Stomach (tissue), 19 donors: ENCODE measurements at places on chromosomes 16 and 17.

GRCh38 chr17:75697651-75698291 is 23.5 kb upstream of the ITGB4 start:
- peak; percentile 71 for DNase-seq

DNA sequence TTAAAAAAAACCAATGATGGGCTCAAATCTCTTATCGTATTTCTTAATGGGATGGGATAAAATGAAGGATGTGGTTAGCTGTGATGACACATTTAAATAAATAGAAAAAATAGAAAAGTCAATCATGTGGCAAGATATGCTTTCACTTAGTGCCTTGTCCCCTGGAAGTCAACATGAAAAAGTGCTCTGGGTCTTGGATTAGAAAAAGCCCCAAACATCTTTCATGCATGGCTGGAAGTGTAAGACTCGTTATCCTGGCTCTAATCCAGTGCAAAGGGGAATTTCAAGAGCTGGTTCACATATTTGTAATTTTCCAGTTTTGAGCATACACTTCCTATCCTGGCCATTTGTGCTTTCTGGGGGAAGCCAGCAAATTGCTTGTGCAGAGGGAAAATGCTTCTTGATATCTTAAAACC is 160.9 kb downstream of the MAP2K6 start:
- no peak for DNase-seq

- peak; percentile 28 for DNase-seq
These were observed 472 bp upstream of the NME2 start for GRCh38 chr17:51165680-51166197.

DNA sequence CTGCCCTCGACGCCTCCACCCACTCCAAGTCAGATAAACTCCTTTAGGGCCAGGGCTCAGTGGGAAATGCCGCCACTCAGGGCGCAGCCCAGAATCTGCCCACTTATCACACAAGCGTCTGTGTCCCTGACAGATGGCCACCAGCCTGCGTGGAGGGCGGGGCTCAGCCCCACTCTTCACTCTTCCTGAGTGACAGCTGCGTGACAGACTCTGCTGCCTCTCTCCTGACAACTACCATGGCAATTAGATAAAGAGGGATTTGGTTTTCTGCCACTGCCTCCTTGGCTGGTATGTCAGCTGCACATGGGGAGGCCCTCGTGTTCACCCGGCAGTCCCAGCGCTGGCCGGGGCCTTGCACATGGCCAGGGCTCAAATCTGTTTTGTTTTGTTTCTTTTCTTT is 96.2 kb downstream of the RTN4RL1 start:
- DNase-seq = no peak

GRCh38 chr17:2475056-2475455 is 36.6 kb downstream of the METTL16 start:
- no peak for DNase-seq

DNA sequence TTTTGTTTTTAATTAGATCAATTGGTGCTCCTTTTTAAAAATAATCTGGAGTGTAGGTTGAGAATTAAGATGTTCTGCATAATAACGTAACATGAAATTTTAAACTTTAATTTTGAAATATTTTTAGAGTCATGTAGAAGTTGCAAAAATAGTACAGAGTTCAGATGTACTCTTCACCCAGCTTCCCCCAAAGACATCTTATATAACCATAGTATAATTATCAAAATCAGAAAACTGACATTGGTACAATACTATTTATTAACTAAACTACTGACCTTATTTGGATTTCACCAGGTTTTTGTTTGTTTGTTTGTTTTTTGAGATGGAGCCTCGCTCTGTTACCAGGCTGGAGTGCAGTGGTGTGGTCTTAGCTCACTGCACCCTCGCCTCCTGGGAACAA is 76.9 kb downstream of the PPM1E start:
- no peak for DNase-seq

DNA sequence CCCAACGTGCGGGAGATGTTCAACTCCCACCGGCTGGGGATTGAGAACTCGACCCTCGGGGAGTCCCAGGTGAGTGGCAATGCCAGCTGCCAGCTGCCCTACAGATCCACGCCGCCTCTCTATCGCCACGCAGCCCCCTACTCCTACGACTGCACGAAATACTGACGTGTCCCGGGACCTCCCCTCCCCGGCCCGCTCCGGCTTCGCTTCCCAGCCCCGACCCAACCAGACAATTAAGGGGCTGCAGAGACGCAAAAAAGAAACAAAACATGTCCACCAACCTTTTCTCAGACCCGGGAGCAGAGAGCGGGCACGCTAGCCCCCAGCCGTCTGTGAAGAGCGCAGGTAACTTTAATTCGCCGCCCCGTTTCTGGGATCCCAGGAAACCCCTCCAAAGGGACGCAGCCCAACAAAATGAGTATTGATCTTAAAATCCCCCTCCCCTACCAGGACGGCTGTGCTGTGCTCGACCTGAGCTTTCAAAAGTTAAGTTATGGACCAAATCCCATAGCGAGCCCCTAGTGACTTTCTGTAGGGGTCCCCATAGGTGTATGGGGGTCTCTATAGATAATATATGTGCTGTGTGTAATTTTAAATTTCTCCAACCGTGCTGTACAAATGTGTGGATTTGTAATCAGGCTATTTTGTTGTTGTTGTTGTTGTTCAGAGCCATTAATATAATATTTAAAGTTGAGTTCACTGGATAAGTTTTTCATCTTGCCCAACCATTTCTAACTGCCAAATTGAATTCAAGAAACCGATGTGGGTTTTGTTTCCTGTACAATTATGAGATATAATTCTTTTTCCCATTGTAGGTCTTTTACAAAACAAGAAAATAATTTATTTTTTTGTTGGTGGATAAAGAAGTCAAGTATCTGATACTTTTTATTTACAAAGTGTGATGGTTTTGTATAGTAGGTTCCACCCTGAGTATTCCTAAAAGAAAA is 2.3 kb downstream of the FOXC2 start:
- DNase-seq = no peak

GRCh38 chr17:900336-900934 is 79.1 kb downstream of the NXN start:
- DNase-seq = peak; percentile 35

DNA sequence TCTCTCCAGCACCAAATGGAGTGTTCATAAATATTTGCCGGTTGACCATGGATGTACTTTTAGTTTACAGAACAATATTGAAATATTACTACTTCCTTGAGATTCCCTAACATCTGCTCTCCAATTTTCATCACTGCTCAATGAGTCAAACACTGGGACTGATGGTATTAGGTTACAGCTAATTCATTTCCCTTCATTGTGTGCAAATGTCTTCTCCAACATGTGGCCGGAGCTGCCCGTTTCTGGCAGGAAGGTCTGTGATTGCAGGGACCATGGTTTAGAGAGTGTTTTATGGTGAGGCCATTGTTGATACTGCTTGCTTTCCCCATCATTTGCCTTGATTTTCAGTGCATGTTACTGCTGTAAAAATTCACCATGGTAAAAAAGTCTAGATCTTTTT is 209.3 kb downstream of the HS3ST3B1 start:
- DNase-seq = no peak

- DNase-seq = no peak
These were observed 236.8 kb downstream of the MSI2 start for GRCh38 chr17:57493171-57493570.

- DNase-seq = no peak
These were observed 14.8 kb upstream of the HS3ST2 start for GRCh38 chr16:22799113-22799512.

DNA sequence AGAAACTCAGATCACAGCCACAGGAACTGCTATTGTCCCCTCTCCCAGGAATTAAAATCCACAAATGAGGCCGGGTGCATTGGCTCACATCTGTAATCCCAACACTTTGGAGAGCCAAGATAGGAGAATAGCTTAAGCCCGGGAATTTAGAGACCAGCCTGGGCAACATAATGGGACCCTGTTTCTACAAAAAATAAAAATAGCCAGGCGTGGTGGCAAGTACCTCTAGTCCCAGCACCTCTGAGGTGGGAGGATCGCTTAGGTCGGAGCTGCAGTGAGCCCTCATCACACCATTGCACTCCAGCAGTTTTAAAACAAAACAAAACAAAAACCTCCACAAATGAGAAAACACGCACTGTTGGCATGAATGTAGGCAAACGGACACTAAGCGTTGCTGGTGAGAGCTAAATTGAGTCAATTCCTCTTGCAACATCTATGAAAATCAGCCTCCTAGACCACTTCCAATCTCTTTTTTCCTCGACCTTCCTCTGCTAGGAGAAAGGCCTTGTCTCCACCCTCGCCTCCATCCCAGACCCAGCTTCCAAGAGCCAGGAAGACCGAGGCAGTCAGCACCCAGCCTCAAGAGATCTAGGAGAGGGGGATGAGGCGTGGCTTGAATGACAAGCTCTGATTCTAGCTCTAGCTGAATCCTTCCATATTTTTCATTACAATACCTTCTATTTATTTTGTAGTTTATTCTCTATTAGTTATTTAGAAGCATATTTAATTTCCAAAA is 14.8 kb downstream of the TLE7 start:
- DNase-seq = no peak

GRCh38 chr16:49755313-49755620 is 100.6 kb downstream of the ZNF423 start:
- DNase-seq = no peak

GRCh38 chr17:21211825-21212479 is 2.0 kb downstream of the TMEM11 start:
- DNase-seq = no peak

DNA sequence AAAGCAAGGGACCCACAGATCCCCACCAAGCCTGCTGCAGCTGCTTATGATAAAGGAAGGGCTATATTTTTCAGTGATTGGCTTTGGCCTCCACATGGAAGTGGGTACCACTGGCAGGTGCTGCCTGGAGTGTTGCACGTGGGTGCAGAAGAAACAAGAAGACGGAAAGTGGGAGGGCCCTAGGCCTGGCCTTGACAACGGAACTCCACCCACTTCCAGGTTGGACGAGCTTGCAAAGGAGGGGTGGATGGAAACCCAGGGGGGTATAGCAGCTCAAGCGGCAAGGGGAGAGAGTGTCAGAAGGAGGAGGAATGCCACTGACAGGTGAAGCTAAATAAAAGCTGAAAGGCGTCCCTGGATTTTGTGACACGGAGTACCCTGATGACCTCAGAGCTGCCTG is 20.3 kb downstream of the TRIM25 start:
- DNase-seq = no peak

GRCh38 chr17:65529040-65529633 is 32.3 kb downstream of the AXIN2 start:
- no peak for DNase-seq

DNA sequence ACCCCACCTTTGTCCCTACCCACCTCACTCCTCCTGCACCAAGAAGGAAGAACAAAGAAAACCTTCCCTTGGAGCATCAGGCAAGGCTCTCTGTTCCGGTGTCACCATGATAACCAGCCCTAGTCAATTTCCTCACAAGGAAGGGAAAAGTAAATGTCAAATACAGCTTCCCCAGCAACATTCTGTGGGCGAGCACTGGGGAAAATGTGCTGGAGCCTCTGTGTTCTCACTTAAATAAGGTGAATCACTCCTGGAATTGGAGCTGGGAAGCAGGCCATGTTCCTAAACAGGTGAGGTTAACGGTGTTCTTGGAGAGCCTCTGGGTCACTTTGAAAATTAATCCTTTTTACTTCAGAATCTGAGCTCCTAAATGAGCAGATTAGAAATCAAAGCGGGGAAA is 427.9 kb upstream of the ERCC4 start:
- DNase-seq = no peak

DNA sequence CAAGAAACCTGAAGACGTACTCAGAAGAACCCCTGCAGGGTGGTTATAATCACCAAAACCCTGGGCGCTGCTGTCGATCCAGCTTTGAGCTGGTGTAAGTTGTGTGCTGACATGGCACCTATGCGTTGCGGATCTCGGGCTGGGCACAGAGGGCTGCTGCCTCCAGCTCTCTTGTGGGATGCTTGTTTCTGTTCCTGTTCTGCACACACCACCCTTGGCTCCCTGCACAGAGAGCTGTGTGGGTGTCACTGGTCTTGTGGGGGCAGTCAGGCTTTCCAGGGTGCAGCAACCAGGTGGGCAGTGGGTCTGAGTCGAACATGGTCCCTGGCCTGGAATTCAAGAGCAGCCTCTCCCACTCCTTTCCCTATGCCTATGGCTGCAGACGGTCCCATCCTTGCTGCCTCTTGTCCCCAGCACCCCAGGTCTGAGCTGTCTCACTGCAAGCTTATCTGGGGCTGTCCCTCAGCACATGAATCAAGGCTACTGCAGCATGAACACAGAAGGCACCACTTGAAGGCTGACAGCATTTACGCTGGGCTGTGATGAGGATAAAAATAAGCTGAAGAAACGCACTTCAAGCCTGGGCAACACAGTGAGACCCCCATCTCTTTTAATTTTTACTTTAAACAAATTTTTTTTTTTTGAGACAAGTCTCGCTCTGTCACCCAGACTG is 20.1 kb downstream of the ZNF276 start:
- no peak for DNase-seq

DNA sequence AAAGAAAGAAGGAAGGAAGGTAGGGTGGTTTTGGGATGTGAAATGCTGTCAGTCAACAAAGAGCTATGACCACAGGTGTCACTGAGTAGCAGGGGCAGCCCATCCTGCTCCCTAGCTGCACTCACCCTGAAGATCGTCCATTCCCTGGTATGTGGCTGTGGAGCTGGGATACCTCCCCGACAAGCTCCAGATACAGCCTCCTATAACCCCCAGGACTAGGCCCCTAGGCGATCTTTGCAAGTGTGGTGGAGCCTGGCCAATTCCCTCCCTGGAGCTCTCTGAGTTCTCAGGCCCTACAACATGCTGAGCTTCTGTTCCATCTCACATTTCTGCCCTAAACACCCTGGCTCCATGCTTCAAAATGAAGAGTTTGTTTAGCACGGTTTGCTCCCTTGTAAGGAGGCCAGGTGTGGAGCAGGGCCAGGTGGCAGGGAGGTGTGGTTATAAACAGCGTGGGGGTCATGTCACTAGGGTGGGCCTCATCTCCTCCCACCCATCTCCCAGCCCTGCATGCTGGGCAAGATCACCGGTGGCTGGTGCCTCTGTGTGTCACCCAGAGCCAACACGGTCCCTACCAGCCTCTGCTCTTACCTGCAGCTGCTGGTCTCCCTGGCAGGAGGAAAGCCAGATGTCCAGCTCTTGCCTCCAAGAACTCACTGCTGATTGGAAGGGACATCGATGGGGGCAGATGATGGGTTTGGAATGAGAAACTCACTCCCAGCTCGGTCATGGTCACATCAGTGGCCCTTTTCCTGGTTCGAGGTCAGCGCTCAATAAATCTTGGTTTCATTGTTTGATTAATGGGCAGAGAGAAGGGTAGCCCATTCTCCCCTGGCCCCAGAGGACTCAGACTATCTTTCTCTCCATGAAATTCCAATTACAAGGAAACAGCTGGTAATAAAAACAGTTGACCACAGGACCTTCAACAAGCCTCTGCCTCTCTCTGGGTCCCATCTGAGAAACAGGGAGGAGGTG is 511.0 kb upstream of the CDH5 start:
- DNase-seq = no peak

DNA sequence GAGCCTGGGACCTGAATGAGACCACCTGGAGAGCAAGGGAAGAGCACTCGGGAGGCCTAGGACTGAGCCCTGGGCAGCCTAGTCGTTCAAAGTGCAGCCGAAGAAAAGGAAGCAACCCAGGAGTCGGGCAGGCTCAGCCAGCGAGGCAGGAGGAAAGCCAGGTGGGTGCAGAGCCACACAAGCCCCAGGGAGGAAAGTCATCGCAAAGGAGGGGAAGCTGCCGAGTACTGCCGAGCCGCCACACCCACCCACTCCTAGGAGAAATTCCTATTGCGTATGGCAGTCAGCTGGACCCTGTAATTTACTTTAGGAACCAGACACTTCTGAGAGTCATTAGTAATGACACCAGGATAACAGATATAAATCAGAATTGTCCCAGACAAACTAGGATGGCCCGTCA is 187.6 kb downstream of the KATNIP start:
- DNase-seq = no peak
